Stimulated activated CD8-positive, alpha-beta memory T cell treated with anti-CD3 and anti-CD28 coated beads, Interleukin-12 subunit alpha, Interleukin-12 subunit beta, amount 100 ng/mL, for 1 hour (primary cell): ENCODE measurements at places on chromosomes 3 and 15.

DNA sequence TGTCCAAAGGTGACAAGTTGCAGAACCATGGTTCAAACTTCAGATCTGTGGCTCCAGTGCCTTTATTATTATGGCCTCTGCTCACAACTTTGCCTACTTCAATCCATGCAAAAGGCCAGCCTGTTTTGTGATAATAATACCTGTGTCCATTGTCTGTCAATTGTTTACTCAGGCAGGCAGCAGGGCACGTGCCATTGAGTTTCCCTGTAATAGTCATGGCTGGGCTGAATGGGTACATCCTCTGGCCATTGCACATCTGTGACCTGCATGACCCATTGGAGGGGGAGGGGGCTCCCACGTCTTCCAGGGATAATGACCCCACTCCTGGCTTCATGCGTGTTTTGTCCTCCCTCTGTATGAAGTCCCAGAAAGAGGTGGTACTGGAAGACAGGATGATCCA is 215.4 kb downstream of the SSR3 start:
- DNase-seq, result no peak

- no peak for DNase-seq
These were observed 123.4 kb downstream of the EEFSEC start for GRCh38 chr3:128276577-128277183.

DNA sequence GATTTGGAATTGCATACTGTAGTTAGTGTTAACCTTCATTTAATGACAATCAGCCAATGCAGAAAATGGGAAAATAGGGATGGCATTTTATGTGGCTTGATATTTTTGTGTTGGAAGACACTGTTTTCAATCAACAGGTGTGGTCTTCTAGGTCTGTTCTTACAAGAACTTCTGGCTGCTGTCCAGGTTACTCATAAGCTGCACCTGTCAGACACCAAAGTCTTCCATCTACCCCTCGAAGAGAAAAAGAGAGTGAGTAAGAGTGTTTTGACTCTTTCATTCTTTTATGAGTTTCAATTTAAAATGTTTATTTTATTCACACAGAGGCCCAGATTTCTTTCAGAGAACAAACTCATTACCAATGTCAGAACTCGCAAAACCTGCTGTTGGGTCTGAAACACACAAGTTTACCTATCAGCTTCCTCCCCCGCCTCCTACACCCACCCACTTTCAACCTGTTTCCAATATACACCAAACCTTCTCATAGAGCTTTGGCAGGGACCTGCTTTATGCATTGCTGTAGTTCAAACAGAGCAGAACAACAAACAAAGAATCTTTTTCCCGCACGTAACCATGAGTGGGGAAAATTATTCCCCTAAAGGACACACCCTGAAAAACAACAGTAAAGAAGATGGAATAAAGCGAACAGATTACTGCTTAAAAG is 767.7 kb upstream of the ALCAM start:
- no peak for DNase-seq

GRCh38 chr15:33114374-33114717 is 80.2 kb downstream of the FMN1 start:
- no peak for DNase-seq

- DNase-seq, result no peak
These were observed 58.4 kb upstream of the HRH1 start for GRCh38 chr3:11095932-11096265.

GRCh38 chr3:125479091-125479490 is 40.9 kb downstream of the SNX4 start:
- DNase-seq, result no peak

DNA sequence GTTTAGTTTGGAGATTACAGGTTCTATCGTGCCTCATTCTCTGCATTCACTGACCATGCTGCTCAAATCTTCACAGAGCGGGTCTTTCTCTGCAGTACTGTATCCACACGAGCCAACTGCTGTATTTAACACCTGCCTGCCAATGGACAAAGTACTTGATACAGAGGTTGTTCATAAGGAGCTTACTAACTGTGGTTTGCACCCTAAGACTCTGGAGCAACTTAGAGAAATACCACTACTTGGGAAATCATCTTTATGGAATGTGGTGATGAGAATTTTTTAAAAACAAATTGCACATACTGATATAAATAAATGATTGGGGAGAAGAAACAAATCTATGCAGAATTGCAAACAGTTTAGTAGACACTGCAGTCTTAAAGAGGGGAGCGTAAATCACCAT is 90.0 kb downstream of the PPP2R3A start:
- DNase-seq, result no peak

GRCh38 chr15:39304201-39304841 is 276.6 kb upstream of the THBS1 start:
- no peak for DNase-seq

GRCh38 chr3:3664935-3665334 is 134.3 kb upstream of the LRRN1 start:
- no peak for DNase-seq

- no peak for DNase-seq
These were observed 24.4 kb downstream of the POLR2M start for GRCh38 chr15:57730876-57731275.

GRCh38 chr3:50885070-50885850 is 210.5 kb downstream of the DOCK3 start:
- DNase-seq, result no peak

DNA sequence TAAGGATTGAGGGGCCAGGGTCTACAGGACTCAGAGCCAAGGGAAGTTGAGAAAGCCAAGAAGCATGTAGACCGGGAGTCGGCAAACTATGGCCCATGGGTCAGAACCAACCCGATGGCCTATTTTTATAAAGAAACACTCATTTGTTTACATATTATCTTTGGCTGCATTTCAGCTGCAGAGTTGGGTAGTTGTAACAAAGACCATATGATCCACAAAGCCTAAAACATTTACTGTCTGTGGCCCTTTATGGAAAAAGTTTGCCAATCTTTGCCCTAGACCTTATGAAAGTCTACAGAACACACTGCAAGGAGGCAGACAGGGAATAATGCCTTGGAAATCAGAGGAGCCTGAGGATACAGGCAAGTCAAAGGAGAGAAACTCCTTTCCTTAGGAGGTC is 63.2 kb upstream of the MNS1 start:
- no peak for DNase-seq

- no peak for DNase-seq
These were observed 459.9 kb downstream of the RAP2B start for GRCh38 chr3:153621953-153622352.

DNA sequence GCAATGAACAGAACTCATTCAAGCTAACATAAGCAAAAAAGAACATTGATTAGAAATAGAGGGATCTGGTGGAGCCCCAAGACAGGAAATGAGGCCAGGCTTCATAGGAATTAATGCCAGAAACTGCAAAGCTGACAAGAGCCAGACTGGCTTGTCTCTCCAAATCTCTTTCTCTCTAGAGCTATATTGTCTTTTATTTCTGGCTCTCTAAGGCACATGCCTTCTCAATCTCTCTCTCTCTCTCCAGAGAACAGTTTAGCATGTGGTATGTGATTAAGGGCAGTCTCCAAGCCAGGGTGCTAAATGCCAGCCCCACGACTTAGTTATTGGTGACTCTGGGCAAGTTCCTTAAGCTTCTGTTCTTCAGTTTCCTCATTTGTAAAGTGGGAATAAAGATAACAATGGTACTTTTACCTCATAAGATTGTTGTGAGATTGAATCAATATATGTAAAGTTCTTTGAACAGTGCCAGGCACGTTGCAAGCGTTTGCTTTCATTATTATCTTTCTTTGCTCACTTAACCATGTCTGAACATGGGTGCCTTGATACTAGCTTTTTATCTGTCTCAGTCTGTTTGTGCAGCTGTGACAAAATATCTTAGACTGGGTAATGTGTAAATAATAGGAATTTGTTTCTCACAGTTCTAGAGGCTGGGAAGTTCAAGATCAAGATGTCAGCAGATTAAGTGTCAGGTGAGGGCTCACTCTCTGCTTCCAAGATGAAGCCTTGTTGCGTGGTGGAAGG is 123.2 kb downstream of the BDH1 start:
- DNase-seq, result no peak

DNA sequence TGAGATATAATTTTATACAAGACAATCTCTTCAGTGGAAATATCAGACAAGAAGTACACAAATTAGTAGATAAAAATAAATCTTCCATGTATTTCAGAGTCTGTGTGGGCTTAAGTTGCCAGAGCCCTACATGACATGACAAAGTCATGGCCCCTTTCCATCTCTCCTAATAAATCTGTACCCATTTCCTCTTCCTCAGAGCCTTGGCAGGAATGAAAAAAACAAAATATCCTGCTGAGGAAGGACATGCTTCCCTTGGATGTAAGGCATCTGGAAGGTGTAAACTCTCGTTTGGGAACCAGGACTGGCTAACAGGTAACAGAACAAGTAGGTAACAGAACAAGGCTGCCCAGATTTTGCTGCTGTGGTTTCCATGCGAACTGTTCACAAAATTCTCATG is 148.1 kb downstream of the SNRK start:
- DNase-seq, result no peak

DNA sequence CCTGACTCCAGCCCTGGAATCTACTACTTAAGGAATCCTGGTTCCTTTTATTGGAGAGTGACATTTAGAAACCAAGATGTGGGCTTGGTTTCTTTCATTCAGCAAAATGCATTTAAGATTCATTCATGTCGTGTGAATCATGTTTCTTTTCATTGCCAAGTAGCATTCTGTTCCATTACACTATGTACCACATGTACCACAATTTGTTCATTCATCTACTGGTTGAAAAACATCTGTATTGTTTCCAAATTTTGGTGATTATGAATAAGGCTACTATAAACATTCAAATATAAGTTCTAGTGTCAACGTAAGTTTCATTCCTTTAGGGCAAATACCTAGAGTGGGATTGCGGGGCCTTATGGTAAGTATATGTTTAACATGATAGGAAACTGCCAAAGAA is 264.2 kb downstream of the VPS13C start:
- DNase-seq, result no peak

DNA sequence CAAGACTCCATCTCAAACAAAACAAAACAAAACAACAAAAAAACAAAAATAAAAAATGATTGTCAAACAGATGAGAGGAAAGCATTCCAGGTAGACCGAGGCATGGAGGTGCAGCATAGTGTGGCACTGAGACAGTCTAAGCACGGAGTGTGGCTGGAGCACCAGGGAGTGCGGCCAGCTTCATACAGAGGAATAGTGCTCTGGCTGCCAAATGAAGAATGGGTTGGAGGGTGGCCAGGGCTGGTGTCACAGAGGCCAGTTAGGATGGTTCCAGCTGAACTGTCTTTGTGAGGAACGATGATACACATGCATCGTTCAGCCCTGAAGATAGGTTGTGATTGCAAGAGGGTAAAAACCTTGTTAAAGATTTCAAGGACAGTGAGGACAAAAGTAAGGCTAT is 28.3 kb downstream of the MITF start:
- no peak for DNase-seq

GRCh38 chr3:148736086-148736485 is 38.4 kb downstream of the AGTR1 start:
- no peak for DNase-seq

- DNase-seq, result no peak
These were observed 125.4 kb downstream of the NUP210 start for GRCh38 chr3:13294442-13295351.

DNA sequence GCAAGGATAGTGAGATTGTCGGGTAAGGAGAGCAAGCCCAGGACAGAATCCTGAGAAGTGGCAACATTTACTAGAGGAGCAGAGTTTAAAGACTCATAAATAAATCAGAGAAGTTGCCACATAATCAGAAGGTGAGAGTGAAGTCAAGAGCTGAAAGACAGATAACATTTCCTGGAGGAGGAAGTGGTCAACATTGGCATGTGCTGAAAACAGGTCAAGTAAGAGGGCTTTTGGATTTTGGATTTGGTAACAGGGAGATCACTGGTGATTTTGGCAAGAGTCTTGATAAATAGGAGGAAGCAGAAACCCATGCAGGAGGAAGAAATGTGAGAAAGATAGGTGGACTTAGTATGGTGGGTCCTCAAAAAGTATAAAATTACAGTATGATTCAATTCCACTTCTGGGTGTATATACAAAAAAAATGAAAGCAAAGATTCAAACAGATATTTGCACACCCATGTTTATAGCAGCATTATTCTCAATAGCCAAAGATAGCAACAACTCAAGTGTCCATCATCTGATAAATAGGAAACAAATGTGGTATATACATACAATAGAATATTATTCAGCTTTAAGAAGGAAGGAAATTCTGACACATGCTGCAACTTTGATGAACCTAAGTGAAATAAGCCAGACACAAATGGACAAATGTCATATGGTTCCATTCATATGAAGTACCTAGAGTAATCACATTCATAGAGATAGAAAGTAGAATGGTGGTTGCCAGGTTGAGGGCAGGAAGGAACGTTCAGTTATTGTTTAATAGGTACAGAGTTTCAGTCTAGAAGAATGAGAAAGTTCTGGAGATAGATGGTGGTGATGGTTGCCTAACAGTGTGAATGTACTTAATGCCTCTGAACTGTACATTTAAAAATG is 27.3 kb upstream of the MBNL1 start:
- DNase-seq, result no peak

DNA sequence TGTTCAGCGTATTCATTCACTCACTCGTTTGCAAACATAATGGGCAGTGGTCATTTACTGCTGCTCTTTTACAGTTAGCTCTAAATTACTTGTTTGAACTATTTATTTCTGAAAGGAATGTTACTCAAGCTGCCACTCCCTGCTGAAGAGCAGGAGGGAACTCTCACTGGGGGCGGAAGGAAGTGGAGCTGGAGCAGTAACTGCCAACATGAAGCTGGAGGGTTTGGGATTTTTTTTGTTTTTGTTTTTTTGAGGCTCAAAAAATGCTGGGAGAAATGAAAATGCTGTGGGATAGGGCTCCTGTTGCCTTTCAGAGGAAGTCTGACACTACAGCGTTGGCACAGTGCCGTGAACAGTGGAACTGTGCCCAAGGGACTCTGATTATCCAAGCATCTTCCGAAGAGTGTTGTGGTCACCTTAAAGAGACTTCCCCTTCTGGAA is 44.1 kb downstream of the SENP2 start:
- no peak for DNase-seq

DNA sequence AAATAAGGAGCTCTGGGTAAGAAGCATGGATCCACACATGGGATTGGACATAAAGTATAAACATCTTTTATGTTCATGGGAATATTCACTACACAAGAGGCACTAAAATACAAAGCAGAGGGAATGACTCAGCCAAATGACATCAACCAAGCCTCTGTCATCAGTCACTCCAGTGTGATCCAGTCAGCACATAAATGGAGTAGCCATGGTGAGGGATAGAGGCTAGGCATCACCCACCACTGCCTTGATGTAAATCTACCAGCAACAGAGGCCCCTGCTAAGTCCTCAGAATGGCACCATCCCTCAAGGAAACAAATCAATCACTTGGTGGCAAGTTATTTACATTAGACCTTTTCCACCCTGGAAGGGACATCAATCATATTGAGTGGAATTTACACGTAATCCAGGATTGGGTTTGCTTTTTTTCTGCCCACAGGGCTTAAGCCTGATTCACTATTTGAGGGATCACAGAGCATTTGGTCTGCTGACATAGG is 27.2 kb downstream of the VEPH1 start:
- no peak for DNase-seq

DNA sequence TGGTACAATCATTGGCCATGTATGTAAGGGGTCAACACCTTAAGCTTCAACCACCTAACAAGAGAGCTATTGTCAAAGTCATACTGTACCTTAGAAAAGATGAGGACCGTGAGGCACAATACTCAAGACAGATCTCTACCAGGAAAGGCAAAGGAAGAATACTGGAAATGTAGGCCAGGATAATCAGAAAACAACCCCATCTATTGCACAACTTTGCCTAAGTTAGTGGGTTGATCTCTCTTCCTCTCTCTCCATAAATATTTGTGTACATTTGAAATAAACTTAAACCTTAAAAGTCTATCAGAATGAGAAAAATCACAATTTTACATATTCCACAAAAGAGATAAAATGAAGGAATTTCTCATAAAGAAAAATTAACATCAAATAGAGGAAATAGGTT is 556.9 kb downstream of the MECOM start:
- DNase-seq, result no peak

GRCh38 chr3:56616478-56617006 is 59.6 kb downstream of the CCDC66 start:
- DNase-seq, result no peak
